NCI-H1105 treated with DMSO at 0.1 percent for 48 hours (cell line): ENCODE measurements at places on chromosomes 1 and 21.

- peak; percentile 59 for DNase-seq
Observed at GRCh38 chr1:157691285-157691920, 9.2 kb downstream of the FCRL3 start.

- no peak for DNase-seq
Observed at GRCh38 chr1:234143681-234144080, 229.6 kb upstream of the COA6 start.

GRCh38 chr1:221772117-221772516 is 30.2 kb upstream of the DUSP10 start:
- DNase-seq: no peak

DNA sequence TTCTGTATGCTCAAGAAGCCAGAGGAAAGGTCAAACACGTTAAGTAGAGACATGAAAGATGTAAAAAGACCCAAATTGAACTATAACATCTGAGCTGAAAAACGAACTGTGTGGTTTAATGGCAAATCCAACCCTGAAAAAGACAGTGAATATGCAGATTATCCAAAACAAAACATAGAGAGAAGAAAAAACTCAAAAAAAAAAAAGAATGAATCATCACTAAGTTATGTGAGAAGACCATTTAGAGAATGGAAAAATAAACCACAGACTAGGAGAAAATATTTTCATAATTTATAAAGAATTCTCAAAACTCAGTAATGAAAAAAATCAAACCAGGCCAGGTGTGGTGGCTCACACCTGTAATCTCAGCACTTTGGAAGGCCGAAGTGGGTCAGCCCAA is 253.3 kb downstream of the PLPP3 start:
- DNase-seq: no peak

DNA sequence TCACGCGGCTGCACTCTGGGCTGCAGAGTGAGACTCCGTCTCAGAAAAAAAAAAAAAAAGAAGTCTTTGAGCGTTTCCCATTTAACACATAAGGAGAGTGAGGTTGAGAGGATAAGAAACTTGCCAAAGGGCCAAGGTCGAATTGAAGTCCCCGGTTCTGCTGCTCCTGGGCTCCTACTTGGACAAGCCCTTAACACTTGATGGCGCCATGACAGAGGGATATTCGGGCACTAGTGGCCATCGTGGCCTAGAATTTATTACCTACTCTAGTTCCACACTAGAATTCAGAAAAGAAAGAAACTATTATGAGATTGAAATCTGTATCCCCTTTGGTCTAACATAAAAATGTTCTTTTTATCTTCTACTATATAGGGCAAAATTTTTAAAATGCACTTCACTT is 65.7 kb upstream of the NEK2 start:
- no peak for DNase-seq

DNA sequence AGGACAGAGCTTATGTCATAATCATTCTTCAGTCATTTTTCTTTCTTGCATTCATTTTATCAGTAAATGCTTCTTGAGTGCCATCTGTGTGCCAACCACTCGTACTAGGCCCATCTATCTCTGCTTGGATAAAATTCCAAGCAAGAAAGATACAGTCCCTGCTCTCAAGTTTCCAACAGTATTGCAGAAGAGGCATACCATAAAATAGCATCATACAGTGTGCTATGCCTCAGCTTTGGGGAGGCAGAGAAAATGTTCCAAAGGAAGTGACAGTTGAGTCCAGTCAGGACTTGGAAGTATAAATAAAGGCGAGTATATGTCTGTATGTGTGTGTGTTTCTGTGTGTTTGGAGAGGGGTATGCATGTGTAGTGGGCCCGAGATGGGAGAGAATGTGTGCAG is 113.4 kb upstream of the HOOK1 start:
- DNase-seq: no peak

DNA sequence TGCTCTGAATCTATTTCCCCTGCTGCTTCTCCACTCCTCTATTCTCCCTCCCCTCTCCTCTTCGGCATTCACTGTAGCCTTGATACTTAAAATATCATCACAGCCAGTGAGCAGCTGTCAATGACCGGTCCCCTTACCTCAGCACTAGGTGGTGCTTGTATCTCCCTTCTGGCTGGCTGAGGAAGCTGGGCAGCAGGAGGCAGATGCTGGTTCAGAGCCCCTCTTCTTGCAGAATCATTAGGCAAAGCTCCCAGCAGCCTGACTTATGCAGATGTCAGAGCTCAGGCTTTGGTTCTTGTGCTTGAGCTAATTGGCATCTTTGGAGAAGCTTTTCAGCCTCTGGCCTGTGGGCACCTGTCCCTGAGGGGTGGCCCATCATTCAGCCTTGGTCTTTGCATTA is 31.9 kb upstream of the KCNA2 start:
- DNase-seq: no peak

DNA sequence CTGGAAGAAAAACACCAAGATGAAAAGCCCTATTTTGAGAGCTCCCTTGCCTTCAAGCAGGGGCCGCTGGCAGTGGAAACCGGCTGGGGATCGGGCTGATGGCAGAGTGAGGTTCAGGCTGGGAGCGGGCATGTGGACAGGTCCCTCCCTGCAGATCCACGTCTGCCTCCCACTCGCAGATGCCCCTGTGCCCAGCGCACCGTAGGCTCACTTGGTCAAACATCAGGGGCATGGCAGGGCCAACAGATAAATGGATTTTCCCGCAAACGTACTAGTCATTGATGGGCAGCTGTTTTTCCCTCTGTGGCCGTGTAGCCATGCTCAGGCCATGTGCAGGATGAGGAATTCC is 6.6 kb upstream of the C1orf174 start:
- no peak for DNase-seq

DNA sequence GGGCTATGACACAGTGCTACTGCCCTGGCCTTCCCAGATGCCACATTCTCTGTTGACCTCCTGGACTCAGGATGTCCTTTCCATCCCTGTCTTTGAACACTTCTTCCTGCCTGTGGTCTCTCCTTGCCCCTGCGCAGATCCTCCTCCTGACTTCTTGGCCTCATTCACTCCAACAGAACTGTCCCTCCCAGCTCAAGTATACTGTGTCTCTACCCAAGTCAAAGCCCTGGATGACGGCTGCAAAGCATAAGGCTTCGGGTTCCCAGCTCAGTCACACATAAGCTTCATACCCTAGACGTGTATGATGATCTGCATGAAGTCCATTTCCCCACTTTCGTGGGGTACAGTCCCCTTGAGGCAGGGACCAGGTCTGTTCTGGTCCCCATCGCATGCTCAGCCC is 328.2 kb upstream of the VAMP3 start:
- no peak for DNase-seq

DNA sequence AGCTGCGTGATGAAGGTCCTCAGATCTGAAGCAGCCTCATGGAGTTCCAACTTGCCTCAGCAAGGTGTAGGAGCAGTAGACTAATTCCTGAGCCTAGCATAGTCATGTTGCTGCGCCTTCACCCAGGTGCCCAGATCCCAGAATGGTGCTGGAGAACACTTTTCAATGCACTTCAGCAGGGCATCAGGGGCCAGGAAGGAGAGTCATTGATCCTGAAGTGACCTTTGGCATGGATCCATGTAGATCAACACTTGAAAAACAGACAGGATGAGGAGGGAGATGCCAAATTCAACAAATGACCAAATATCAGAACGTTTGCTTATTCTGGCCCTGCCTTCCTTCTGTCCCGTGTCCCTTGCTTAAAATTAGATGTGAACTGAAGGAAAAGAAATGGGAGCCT is 91.9 kb downstream of the LEPR start:
- no peak for DNase-seq

GRCh38 chr1:181984006-181984405 is 77.5 kb downstream of the ZNF648 start:
- no peak for DNase-seq

DNA sequence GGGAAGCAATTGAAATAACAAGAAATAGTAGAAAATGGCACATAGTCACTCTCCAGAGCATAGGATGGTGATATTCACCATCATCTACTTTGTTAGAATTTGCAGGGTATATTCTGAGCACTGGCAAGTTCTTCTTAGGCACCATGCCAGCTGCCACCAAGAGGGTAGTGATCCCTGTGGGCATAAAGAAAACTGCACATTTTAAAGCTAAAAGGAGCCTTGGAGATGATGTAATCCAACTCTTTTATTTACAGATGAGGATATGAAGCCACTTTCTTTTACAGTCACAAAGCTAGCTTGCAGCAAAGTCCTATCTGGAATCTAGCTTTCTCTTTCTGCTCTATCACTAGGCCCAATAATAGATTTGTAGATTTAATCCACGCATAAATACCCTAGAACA is 69.0 kb downstream of the PTGER3 start:
- no peak for DNase-seq

DNA sequence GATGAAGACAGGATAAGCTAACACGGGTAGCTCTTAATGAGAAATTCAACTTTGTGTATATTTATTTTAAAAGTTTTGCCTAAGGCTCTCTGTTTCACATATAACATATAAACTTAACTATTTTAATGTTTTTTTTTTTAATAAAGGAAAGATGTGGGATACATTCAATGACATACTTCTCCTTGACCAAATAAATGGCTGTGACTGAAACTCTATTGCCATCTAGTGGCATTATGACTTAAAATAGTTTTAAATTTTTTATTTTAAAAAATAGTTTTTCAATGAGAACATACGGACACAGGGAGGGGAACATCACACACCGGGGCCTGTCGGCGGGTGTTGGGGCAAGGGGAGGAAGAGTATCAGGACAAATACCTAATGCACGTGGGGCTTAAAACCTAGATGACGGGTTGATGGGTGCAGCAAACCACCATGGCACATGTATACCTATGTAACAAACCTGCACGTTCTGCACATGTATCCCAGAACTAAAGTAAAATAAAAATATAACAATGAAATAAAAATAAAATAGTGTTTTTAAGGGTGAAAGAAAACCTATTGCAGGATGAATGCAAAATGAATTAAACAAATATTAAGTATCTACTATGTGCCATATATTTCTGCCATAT is 83.4 kb downstream of the LYST start:
- peak; percentile 45 for DNase-seq

DNA sequence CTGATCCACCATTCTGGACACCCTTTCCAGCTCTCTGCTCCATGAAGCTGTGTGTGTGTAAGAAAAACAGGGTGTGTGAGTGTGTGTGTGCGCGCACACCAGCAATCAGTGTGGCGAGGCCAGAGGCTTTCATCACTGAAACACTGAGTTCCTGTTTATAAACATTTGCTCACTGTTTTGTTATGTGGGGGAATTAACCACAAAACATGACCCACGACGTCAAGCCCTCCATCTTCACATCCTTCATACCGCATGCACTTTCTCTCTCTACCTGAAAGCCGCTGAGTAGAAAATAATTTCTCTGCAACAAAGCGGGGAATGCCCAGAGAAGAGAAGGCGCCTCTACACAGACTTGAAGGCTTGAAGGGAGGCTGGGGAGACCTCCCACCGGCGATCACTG is 148.9 kb upstream of the IRF2BP2 start:
- DNase-seq: no peak

DNA sequence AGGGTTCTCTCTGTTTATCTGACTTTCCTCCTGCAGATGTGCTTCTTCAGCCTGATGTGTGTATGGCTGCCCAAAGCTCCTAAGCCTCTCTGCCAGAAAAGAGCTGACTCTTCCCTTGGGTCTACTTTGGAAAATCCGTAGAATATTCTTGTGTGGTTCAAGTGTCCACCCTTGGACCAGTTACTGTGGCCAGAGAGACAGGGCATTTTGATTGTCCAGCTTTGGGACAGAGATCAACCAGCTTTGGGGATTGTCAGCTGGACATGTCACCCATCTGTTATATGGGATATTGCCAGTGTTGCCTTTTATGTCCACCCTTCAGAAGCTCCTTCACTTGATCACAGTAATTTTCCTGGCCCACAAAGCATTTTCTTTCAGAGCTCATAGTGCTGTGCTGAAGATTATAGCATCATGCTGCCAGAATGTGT is 126.2 kb upstream of the L1TD1 start:
- peak; percentile 89 for DNase-seq

- DNase-seq: peak; percentile 88
Observed at GRCh38 chr1:155320661-155321617, at the start of gene RUSC1. Gene RUSC1 (plus strand): TSS chr1:155320894. CDS start chr1:155321774, 880 bp downstream.

GRCh38 chr1:61852670-61853015 is 110.4 kb downstream of the PATJ start:
- DNase-seq: no peak
